ENCODE measurements at places on chromosomes 3 and 15.

DNA sequence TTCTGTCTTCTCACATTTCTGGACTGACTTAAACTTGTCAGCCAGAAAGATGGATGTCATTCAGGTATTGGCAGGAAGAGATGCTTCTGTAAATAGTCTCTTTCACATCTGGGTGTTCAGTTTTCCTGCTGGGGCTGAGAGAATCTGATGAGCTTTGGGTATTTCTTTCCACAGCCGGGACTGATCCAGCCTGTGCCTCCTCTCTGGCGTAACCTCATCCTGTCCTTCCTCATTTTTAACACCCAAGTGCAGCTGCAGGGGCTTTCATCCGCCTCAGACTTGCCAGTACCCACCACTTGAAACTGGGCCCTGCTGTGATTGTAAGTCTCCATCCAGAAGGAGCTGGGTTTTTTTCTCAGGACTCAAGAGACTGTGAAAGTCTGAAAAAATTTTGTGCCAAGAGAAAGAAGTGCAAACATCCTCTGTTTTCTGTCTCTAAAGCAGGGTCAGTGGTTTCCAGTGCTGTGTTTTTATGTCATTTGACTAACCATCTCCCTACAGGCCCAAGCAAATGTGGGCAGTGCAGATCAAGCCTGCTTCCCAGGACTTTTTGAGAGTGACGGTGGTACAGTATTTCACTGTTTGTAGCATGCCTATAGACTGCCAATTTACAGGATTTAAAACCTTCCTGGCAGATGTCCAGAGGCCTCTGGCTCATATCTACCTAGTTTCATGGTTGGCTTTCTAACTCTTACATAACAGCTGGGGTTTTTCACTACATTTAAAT is 342.7 kb downstream of the PTPRG start:
- no peak for DNase-seq

DNA sequence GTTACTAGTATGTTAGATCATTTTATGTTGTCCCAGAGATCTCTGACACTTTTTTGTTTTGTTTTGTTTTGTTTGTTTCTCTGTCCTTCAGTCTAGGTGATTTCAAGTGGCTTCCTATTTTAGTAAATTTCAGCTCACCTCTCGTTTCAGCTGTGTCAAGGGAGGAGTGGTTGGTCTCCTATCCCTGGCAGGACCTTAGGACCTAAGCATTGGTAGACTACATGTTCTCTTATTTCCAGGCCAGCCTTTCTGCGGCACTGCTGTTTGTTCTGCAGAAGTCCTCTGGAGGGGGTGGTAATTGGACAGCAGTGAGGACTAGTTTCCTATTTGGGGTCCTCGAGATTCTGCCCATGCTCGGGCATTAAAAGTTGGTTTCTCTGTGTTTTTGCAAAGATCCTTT is 31.8 kb downstream of the MGA start:
- no peak for DNase-seq

DNA sequence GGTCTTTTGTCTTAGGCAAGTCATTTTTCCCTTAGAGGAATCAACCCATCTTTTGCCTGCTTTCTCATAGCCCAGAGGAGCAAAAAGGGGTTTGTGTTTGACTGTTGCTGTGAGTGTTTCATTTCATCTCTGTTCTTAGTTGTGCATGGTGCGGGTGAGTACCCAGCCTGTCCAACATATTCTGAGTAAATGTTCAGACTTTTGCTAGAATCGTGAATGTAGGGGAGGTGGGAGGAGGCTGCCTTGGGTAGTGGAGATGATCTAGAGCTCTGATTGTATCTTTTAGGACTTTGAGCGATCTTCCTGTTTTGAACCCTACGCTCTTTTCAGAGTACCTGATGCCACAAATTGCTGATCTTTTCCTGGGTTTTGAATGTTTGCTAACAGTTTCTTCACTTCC is 123.1 kb downstream of the ZNF609 start:
- DNase-seq, result no peak

DNA sequence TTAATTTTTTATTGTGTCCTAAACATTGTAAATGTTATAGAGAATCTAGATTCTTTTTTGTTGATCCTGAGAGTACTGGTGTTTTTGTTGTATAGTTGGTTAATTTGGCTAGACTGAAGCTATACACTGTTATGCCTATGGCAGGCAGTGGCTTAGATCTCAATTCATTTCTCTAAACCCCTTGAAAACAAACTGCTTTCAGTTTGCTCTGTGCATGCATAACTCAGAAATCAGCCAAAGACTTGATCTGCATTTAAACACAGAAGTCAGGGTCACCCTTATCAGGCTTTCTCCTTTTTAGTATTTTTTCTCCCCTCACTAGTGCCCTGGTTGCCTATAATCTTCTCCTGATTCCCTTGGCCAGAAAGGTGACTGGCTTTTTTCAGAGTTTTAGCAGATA is 349.5 kb upstream of the MANF start:
- DNase-seq, result no peak

- DNase-seq, result no peak
Observed at GRCh38 chr3:189646853-189647542, 15.8 kb downstream of the TP63 start.

DNA sequence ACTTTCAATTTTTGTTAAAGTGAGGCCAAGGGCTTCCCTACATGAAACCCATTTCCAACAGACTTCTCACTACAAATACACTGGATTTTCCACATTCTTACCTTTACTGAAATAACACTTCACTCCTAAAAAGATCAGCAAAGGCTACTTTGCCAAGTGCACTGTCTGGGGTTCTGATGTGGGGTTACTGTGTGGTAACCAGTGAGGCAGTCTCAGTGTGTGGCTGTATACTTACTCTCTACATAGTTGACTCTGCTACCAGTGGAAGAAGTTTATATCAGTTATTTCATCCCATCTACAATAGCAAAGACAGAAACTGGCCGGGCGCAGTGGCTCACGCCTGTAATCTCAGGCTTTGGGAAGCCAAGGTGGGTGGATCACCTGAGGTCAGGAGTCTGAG is 5.6 kb downstream of the WDR82 start:
- no peak for DNase-seq

- DNase-seq, result no peak
Observed at GRCh38 chr15:68586274-68586961, 7.6 kb downstream of the CORO2B start.

DNA sequence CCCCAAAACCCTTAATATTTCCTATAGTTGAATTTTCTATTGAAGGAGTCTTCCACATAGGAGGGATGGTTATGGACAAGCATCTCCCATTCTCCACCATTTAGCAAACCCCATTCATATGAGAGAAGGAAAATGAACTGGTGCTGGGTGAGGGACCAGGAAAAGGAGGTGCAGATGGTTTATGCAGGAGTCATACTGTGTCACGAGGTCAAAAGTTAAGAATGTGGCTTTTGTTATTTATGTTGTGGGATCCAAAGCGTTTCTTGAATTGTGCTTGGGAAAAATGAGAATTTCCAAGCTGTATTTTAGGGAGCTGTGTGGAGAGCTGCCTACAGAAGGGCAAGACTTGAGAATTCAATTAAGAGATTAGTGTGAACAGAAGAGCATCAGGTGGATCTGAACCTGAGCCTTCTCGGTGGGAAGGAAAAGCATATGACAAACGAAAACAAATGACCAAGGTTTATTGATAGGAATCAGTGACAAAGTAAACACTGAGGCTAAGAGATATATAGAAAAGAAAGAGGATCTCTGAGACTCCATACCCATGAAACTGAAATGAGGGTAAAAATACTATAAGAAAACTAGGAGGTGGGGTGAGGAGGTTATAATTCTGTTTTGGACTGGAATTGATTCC is 473.3 kb upstream of the NR2F2 start:
- no peak for DNase-seq

DNA sequence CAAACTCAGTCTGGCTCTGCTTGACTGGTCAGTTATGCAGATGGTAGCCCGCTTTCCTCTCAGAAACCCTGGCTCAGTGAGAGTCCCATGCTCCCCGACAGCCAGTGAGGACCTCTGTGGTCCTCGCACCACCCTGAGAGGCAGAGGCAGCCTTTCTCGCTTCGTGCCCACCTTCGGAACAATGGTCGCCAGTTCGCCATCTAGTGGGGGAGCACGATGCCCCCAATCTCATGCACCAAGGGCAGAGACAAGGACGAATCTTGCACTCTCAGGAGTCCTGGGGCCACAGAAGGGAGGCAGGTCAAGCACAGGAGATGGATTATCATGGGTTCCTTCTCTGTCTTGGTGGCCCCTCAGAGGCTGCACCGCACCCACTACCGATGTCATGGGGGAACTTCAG is 75.2 kb downstream of the RHCG start:
- DNase-seq, result no peak

- DNase-seq, result no peak
Observed at GRCh38 chr3:147383617-147384016, 22.7 kb downstream of the ZIC4 start.

DNA sequence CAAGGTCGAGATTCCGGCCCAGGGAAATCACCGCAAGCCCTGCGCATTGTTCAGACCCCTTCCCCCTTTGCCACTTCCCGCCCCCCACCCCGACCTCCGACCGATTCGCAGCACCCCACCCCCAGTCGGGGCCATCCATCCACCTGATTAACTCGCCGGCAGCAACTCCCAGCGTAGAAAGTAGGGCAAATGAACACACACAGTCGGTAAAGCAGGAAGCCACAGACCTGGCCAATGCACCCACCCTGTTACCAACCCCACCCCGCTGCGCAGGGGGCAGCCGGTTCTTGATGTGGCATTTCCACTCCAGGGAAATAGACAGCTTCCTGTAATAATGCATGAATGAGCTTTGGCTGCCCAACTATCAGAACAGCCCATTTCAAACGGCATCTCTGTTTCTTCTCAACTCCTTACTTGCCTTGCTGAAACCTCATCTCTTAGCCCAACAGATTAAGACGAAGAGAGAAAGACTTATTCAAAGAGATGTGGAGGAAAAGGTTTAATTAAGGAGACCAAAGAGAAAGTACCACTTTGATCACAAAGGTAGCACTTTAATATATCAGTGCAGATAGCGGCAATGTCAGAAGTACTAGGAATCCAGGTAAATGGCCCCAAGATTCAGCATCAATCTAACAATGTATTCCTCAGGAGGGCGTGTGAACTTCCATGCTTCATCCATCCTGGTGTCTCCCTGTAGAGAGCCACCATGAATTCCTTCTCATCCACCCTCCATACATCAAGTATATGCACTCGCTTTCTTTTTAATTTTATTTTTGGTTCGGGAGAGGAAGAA is 1.9 kb downstream of the TNIK start:
- no peak for DNase-seq

- DNase-seq, result no peak
Observed at GRCh38 chr15:92415639-92416297, 22.1 kb downstream of the ST8SIA2 start.

DNA sequence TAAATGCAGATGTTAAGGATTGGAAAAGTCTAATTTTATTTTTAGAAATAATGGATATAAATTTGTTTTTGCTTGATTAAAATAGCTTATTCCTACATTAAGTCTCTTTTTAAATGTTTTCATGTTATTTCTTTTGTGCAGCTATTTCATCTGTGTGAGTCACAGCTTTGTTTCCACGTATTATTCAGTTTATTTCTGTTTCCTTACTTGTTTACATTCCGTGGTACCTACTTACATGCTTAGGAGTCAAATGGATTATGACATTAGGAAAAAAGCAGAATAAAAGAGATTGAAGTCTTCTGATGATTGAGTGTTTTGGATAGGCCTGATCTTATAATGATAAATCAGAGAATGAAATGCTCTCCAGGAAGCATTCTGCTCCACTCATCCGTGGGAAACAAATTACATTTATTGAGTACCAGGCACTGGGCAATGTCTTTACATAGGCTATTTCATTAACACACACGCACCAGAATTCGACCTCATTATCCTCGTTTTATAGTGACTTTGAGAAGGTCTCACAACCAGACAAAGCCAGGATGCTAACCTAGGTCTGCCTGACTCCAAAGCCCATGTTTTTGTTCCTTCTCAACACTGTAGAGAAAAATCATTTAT is 38.1 kb upstream of the RASA2 start:
- no peak for DNase-seq

DNA sequence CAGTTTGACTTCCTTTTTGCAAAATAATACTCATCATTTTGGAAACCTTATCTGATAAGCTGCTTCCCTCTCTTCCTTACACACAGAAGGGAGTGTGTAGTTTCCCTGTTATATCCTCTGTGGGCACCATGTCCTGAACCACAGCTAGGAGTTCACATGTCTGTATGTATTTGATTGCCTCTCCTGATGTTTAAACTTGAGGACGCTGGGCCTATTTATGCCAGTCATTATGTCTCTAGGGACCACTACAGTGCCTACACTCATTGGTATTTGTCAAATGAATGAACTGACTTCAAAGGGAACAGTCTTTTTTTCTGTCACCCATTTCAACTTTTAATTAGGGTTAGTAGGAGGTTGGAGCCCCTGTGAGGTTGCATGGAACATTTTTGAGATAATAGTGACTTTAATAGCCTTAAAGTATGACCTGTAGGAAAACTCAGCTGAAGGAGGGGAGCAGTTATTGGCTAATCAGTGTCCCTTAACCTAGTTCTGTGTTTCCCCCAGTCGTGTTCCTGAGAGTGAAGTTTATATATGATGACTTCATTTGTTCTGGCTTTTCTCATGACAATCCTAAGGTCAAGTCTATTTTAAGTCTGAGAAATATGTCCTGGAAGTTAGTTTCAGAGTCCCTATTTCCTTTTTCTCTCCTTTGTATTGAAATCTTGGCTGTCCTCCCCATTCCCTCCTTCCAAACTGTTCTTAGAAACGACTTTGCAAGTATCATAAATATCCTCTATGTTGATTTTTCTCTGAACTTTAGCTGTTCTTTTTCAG is 28.9 kb downstream of the PDE8A start:
- DNase-seq, result no peak

GRCh38 chr3:99644746-99645145 is 6.4 kb downstream of the COL8A1 start:
- no peak for DNase-seq

GRCh38 chr3:4724051-4724629 is 231.0 kb downstream of the ITPR1 start:
- no peak for DNase-seq

- no peak for DNase-seq
Observed at GRCh38 chr3:193021506-193022010, 103.9 kb upstream of the MB21D2 start.

DNA sequence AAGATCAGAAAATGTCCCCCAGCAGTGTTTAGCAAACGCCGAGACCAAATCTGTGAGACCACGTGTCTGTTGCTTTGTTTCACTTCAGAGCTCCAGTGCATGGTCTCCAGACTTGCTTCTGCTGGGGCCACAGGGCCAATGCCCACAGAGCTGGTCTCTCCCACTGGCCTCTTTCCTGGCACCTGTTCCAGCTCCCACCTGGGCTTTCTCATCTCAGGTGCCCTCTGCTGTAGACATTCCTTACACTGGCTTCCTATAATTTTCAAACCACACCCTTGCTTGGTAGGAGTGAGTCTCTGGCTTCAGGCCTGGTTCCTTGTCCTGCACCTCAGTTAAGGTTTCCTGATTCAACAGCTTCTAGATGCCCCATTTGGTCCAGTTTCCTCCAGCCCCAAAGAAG is 243.1 kb downstream of the ADAMTS17 start:
- no peak for DNase-seq
